ENCODE measurements at places on chromosomes 6 and 20. TPM values are rescaled to one million over a fixed set of nuclear protein-coding genes. Genes with fewer than 3 reads are reported as not detected.

DNA sequence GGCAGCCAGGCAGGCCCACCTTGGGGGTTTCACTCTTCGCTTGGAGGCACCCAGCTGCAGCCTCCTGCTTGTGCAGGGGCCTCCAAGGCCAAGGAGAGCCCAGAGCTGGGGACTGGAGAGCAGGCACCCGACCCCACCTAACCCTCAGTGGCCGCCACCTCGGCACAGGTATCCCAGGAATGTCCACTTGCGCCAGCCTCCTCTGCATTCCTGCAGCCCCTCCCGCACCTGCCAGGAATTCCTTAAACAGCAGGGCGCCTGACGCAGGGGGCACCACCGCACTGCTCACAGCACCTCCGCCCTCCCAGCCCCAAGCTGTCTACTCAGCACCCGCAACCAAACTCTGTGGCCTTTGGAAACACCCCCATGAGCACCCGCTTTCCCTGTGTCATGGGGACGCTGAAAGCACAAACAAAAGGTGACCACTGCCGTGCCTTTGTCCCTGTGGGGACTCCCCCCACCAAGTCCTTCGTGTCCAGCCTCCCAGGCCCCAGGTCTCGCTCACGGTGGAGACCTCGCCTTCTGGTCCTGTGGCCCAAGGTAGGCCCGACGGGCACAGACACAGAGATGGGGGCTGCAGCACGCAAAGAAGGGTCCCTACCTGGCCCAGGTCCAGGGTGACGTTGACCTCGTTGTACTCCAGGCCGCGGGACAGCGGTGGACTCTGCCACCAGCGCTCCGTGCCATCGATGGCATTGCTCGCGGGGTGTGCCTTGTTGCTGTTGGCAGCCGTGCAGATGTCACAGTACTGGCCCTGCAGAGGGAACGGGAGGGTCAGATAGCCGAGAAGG lies 5.1 kb downstream of the LAMA5 start:
- no peak overlapping the region for H3K27ac ChIP-seq
- H3K36me3 ChIP-seq = peaks cover 36% of the 10 kb centered on the region
- H3K4me3 ChIP-seq = no peak overlapping the region
- DNase-seq = no peak
- no peaks in the 10 kb centered on the region for H3K27me3 ChIP-seq
- peaks cover 55% of the 10 kb centered on the region for H3K4me1 ChIP-seq

GRCh38 chr6:167504385-167504961 lies 179.6 kb downstream of the TTLL2 start:
- H3K4me1 ChIP-seq = no peaks in the 10 kb centered on the region
- no peak overlapping the region for H3K4me3 ChIP-seq
- H3K27me3 ChIP-seq = peaks cover 75% of the 10 kb centered on the region
- H3K36me3 ChIP-seq = no peaks in the 10 kb centered on the region
- no peak overlapping the region for H3K27ac ChIP-seq
- no peak for DNase-seq

GRCh38 chr20:35285806-35286076 lies 1.2 kb upstream of the EIF6 start:
- peak overlapping the region; percentile 1 for H3K27ac ChIP-seq
- no peaks in the 10 kb centered on the region for H3K27me3 ChIP-seq

DNA sequence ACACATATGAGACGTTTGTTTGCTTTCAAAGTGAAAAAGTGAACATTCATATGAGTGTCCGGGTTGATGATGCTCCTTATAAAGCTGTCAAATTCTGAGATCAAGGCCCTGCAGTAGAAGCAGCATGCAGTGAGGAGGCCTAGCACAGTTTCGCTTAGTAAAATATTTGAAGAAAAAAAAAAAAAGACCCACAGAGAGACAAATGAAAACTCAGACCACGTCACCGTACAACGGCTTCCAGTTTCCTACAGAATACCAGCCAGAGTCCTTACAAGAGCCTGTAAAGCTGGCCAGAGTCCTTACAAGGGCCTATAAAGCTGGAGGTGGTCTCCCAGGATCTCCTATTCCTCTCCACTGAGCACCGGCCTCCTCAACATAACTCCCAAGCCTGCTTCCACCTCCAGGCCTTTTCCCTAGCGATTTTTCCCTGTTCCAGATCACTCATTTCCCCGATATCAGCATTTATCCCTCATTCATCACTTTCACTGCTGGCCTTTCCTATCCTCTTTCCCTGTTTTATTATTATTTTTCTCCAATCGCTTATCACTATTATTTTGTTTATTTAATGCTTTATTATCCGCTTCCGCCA lies 1.5 kb upstream of the HMGN4 start:
- no peak for DNase-seq
- H3K36me3 ChIP-seq = peaks cover 19% of the 10 kb centered on the region
- peak overlapping the region; percentile 67 for H3K4me3 ChIP-seq
- H3K27ac ChIP-seq = peak overlapping the region; percentile 86
- no peaks in the 10 kb centered on the region for H3K27me3 ChIP-seq

GRCh38 chr20:1212607-1213396 lies 9.5 kb downstream of the C20orf202 start:
- H3K36me3 ChIP-seq = no peaks in the 10 kb centered on the region
- peaks cover 13% of the 10 kb centered on the region for H3K4me1 ChIP-seq
- no peaks in the 10 kb centered on the region for H3K27me3 ChIP-seq

DNA sequence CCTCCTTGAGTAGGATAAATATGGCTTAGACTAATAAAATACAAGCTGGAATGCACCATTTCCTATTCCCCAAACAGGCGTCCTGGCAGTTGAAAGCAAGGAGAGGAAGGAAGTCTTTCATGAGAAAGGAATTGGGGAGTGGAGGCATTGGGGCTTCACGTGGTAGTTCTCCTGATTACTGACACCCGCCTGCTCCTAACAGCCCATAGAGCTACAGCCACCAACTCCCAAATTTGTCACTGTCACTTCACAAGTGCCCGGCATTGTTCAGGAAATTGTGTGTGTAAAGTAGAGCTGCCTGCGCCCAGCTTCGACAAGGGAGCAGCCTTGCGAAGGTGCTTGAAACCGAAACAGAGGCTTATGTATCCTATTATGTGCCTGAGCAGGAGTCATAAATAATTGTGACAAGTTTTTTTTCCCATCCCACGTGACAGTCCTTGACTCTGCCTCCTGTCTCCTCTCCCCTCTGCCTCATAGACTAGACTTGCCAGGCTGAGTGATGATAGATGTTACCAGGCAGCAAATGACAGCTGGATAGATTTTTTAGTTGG lies 301.7 kb upstream of the ZFP64 start:
- no peak overlapping the region for H3K4me3 ChIP-seq
- H3K27ac ChIP-seq = no peak overlapping the region

- no peak for DNase-seq
- H3K4me1 ChIP-seq = peaks cover 10% of the 10 kb centered on the region
- no peaks in the 10 kb centered on the region for H3K36me3 ChIP-seq
Observed at GRCh38 chr6:142926177-142926493, 18.8 kb downstream of the HIVEP2 start.

DNA sequence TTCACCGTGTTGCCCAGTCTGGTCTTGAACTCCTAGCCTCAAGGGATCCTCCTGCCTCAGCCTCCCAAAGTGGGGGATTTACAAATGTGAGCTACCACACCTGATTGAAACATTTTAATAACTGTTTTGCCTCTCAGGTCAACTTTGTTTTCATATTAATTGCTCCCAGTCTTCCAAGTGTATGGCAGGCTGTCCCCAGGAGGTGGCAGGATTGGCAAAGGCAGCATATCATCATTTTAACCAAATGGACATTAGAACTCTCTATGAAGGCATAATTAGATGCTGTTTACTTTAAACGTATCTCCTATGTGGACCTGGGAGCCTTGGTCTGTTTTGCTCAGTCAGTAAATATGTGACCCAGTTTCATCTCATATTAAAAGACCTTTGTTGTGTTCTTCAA lies 59.2 kb upstream of the CSE1L start:
- H3K27me3 ChIP-seq = no peaks in the 10 kb centered on the region
- H3K4me1 ChIP-seq = no peaks in the 10 kb centered on the region
- H3K4me3 ChIP-seq = no peak overlapping the region
- peaks cover 87% of the 10 kb centered on the region for H3K36me3 ChIP-seq
- peak; percentile 17 for DNase-seq

GRCh38 chr6:170046791-170047626 lies 243.9 kb downstream of the DLL1 start:
- H3K27me3 ChIP-seq = peaks cover 80% of the 10 kb centered on the region
- H3K36me3 ChIP-seq = no peaks in the 10 kb centered on the region
- DNase-seq = no peak
- H3K4me1 ChIP-seq = no peaks in the 10 kb centered on the region

DNA sequence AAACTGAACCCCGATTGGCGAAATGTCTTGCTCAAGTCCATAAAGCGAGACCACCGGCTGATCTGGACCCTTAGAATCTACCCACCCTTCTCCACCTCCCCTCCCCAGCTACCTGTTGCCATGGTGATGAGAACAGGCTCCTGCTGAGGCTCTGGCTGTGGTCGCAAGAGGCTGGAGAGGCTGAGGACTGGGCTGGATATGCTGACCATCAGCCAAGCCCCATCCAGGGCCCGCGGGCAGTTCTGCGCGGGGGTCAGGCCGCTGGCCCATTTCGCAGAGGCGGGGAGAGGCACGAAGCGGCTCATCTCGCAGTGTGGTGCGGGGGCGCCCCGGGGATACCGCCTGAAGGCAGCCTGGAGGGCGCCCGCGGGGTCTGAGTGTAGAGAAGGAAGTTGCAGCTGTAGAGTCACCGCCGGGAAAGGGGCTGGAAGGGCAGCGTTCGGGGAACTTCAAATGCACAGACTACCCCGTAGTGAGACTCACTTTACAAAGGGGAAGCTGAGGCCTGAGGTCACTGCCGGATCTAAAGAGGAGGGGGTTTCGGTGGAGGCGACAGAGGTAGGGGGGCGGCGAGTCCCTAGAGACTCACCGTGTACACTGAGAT lies 671 bp downstream of the TAPBP start:
- peak; percentile 59 for DNase-seq
- peaks cover 28% of the 10 kb centered on the region for H3K36me3 ChIP-seq
- peaks cover 48% of the 10 kb centered on the region for H3K4me1 ChIP-seq
- H3K4me3 ChIP-seq = peak overlapping the region; percentile 68

GRCh38 chr20:16446991-16447390 lies 126.3 kb downstream of the KIF16B start:
- H3K4me1 ChIP-seq = no peaks in the 10 kb centered on the region
- no peaks in the 10 kb centered on the region for H3K27me3 ChIP-seq
- no peaks in the 10 kb centered on the region for H3K36me3 ChIP-seq
- DNase-seq = no peak
- no peak overlapping the region for H3K27ac ChIP-seq

DNA sequence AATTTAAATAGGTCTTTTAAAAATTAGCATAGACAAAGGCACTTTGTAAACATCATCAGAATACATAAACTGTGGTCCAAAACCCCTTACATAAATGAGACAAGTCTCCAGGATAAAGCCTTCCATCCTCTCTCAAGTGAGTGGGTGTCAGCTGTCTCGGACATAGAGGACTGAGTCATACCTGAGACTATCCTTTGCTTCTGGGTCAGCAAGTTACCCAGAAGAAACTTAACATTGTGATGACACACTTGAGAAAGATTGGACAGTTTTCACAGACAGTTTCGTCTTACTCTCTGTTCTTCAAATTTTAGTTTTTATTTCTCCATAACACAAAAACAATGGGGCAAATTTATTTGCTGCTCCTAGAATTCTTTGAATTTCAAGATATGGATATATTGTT lies 838.0 kb downstream of the DHX35 start:
- H3K27ac ChIP-seq = no peak overlapping the region
- H3K36me3 ChIP-seq = no peaks in the 10 kb centered on the region
- no peaks in the 10 kb centered on the region for H3K4me1 ChIP-seq
- no peak for DNase-seq
- H3K4me3 ChIP-seq = no peak overlapping the region
- H3K27me3 ChIP-seq = no peaks in the 10 kb centered on the region

GRCh38 chr20:25008388-25009217 lies 16.1 kb upstream of the APMAP start:
- H3K36me3 ChIP-seq = no peaks in the 10 kb centered on the region
- no peak overlapping the region for H3K4me3 ChIP-seq
- peaks cover 3% of the 10 kb centered on the region for H3K27me3 ChIP-seq
- DNase-seq = no peak
- no peak overlapping the region for H3K27ac ChIP-seq

- H3K27me3 ChIP-seq = peaks cover 2% of the 10 kb centered on the region
- no peak overlapping the region for H3K27ac ChIP-seq
- DNase-seq = no peak
- H3K36me3 ChIP-seq = no peaks in the 10 kb centered on the region
- no peaks in the 10 kb centered on the region for H3K4me1 ChIP-seq
- no peak overlapping the region for H3K4me3 ChIP-seq
Observed at GRCh38 chr6:25617997-25618396, 34.0 kb upstream of the SCGN start.

GRCh38 chr6:39029156-39030011 lies 19.2 kb upstream of the GLP1R start:
- peak; percentile 80 for DNase-seq
- no peak overlapping the region for H3K27ac ChIP-seq
- H3K36me3 ChIP-seq = no peaks in the 10 kb centered on the region
- H3K4me1 ChIP-seq = no peaks in the 10 kb centered on the region

The PKIG gene
- total RNA-seq = 5.1 TPM

The DAAM2 gene
- total RNA-seq = 0.04 TPM

The TAGAP gene
- 0.07 TPM for total RNA-seq

The GGTLC1 gene
- not detected for total RNA-seq

The DEFB110 gene
- total RNA-seq = not detected

The POU3F2 gene
- 0.44 TPM for total RNA-seq

The SRMS gene
- total RNA-seq = not detected

The POU5F1 gene
- 2.3 TPM for total RNA-seq

The SLC22A3 gene
- not detected for total RNA-seq

The MED20 gene
- total RNA-seq = 46.0 TPM

The SEC23B gene
- 38.4 TPM for total RNA-seq

The ZNF335 gene
- 16.0 TPM for total RNA-seq
